ENCODE measurements at places on chromosomes 4 and X. TPM values are rescaled to one million over a fixed set of nuclear protein-coding genes. Genes with fewer than 3 reads are reported as not detected.

Gene CFAP47
- total RNA-seq = not detected

Gene P2RY10
- not detected for total RNA-seq

Gene KLKB1
- 0.29 TPM for total RNA-seq

Gene CXorf49
- total RNA-seq = not detected

Gene APEX2
- total RNA-seq = 9.5 TPM

Gene ZNF674
- total RNA-seq = 3.2 TPM

Gene KCNE5
- 0.64 TPM for total RNA-seq

Gene GPRASP3
- total RNA-seq = 1.5 TPM

Gene OPHN1
- 3.6 TPM for total RNA-seq

Gene PRDM5
- 2.2 TPM for total RNA-seq

Gene LRP2BP
- 0.80 TPM for total RNA-seq

Gene MXRA5
- 0.23 TPM for total RNA-seq

Gene BBS12
- 1.6 TPM for total RNA-seq

Gene HHIP
- 0.21 TPM for total RNA-seq
